ENCODE measurements at places on chromosomes 13 and 19.

- DNase-seq: no peak
These were observed 52.5 kb upstream of the CLDN10 start for GRCh38 chr13:95499811-95500712.

GRCh38 chr19:28258829-28259228, 954.1 kb downstream of the UQCRFS1 start:
- no peak for DNase-seq

DNA sequence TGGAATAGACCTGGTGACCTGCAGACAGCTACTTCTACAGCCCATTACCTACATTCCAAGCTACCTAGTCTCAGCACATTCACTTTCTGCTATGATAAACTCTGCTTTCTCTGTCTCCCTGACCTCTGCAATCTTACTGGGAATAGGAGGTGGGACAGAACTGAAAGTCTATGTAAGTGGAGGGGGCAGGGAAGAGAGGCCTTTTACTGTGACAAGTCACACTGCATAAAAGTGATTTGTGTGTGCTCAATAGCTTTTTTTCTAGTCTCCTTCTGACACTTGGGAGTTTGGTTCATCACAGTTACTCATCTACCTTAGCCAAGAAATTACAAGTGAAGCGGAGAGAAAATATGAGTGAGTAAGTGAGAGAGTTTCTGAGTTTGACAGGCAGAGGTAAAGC, 322.4 kb downstream of the OLFM4 start:
- no peak for DNase-seq

DNA sequence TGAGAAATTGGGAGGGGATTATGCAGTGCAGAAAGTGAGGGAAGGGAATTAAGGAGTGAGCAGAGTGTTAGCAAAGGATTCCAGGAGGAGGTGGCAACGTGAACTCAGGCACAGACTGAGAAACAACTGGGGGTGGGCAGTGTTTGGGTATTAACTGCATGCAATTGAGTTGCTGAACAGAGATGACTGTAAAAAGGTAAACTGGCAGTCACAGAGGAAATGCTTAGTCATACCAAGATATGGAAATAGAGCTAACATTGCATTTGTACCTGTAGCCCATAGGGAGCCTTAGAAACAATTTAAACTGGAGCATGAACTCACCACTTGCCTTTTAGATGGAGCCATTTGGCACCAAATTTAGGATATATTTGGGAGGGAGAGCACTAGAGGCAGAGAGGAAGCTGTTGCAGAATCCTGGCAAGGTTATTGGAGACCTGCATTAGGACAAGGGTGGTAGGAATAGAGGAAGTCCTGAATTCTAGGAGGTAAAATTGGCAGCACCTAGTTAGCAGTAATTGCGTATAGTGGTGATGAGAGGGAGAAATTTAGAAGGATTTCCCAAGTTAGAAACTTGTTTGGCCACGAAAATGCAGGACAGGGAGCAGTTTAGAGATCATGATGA, 100.6 kb upstream of the FRY start:
- DNase-seq: no peak

DNA sequence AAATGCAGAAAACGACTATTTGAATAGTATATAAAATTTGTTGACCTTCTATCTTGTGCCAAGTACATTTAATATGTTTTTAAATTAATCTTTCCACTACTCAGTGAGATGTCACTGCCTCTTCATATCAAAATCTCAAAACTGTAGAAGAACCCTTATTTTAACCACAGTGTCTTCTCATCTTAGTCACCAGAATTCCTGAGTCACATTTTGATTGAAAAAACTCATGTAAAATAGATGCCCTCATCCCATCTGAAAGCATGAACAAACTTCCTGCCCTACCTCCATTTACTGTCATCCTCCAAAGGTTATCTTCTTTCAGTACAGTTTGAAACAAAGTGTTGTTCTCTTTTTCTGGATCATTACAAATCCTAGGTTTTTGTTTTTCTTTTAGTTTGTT, 1215.4 kb downstream of the PCDH9 start:
- DNase-seq: no peak

GRCh38 chr13:99311748-99312492, 4.7 kb upstream of the GPR183 start:
- peak; percentile 68 for DNase-seq

GRCh38 chr19:44718441-44719261, 19.7 kb downstream of the CEACAM16 start:
- DNase-seq: peak; percentile 81

DNA sequence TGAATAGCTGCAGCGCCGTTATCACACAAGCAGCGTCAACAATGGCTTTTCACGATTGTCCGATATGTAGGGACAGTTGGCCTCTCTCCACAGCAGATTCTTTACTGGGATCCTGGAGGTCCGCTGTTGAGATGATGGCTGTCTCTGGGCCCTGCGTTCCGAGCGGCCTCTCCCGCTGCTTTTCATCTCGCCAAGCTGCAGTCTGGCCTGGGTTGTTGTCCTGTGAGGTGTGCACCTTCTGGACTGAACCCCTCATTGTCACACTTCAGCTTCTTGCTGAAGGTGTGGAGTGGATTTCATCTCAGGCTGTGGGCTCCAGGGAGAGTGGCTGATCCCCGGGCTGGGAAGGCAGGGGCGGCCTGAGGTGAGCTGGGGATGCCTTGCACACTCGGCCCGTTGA, 9.6 kb downstream of the UPF1 start:
- no peak for DNase-seq

GRCh38 chr13:49543656-49544055, 41.7 kb downstream of the RCBTB1 start:
- DNase-seq: no peak

DNA sequence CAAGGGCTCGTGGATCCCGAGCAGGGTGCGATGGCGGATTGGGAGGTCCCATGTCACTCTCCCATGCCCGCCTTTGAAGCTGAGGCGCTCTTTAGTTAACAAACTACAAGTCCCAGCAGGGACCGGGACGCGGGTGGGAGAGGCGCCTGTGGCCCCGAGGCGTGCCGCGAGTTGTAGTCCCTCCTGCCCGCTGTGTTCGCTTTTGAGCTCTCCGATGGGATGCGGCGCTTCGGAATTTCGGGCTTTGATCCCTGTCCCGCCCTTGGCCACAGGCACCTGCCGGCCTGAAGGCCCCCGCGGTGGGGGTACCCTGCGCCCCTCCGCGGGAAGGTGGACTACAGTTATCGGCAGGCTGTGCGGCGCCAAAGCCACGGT, 11.0 kb downstream of the CYTH2 start:
- peak; percentile 77 for DNase-seq

GRCh38 chr19:16244091-16244490, 46.4 kb downstream of the AP1M1 start:
- no peak for DNase-seq

DNA sequence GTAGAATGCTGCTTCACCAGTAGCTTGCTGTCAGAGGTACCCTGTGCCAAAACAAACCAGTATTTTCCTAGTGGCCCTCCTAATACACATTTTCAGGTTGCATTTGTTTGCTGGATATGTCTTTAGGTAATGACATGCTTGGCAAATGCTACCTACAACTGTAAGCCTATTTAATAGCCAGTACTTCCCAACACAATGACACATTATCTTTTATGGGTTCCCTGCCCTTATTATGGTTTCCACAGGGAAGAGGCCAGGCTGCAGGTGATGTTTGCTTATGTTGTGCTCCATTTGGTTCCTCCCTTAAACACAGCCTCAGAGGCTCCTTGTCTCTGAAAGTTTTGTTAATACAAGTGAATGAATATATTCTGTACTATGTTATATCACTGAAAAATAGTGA, 24.7 kb downstream of the FRY start:
- DNase-seq: no peak

DNA sequence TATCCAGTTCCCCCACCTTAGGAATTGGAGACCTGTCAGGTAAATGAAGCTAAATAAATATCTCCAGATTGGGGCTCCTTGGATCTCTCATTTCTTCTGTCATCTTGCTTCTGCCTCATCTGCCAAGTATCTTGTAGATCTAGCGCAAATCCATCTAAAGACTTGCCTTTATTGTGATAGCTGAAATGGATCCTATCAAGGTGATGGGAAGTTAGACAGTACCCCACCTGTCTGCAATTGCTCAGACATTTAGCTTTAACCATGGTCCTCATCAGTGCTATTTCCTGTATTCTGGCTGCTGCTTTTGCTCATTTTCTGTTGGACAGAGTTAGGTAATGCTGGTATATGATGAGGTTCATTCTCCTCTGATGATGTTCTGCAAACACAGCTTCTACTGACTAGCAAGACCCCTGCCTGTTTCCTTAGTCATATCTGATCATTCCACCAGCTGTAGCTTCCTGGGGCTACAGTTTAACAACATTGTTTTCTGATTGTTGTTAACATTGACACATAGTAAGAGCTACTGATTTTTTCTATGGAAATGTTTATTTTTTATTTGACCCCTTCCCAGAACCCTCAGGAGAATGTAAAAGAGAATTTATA, 340.0 kb downstream of the DCT start:
- DNase-seq: no peak

DNA sequence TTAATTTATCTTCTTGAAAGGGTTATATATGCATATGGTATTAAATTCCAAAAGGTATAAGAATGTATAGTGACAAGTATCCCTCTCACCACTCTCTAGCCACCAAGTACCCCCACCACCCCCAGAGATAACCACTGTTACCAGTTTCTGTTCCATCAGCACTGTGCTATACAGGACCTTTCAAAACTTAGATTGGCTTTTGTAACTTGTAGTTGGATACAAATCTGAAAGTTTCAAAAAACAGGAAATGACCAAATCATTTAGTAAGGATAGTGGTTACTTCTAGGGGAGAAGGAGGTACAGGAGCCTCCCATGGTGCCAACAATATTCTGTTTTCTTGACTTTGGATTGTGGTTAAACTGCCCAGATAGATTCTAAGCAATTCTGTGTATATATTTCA, 56.7 kb downstream of the AKAP11 start:
- DNase-seq: no peak

- no peak for DNase-seq
These were observed 15.5 kb upstream of the ZNF112 start for GRCh38 chr19:44371815-44372480.
